ENCODE measurements at places on chromosomes 12 and 14.

- DNase-seq = peak; percentile 34
Measured at GRCh38 chr12:8698132-8698851, 501 bp downstream of the RIMKLB start.

- no peak for DNase-seq
Measured at GRCh38 chr12:79058342-79058741, 193.8 kb downstream of the SYT1 start.

DNA sequence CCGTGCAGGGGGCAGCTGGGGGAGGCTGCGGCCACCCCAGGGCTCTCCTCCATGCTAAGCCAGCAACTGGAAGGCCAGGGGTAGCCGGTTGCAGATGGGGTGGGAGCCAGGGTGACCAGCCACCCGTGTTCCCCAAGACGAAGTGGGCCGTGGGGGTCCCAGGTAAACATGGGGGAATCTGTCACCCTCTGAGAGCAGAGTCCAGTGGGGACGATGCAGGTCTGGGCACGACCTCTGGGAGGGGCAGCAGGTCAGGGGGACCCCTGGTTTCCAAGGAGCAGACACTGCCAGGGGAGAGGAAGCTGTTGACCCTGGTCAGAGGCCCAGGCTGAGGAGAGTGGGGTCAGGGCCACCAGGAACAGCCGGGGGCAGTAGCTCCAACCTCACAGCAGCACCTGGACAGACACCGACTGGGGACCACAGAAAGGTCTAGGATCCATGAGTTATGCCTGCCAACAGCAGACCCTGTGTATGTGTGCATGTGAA, 35.0 kb upstream of the FBRSL1 start:
- no peak for DNase-seq

- DNase-seq = no peak
Measured at GRCh38 chr12:106710143-106710893, 64.2 kb upstream of the RIC8B start.

GRCh38 chr12:112468046-112468445, 49.3 kb downstream of the PTPN11 start:
- no peak for DNase-seq

DNA sequence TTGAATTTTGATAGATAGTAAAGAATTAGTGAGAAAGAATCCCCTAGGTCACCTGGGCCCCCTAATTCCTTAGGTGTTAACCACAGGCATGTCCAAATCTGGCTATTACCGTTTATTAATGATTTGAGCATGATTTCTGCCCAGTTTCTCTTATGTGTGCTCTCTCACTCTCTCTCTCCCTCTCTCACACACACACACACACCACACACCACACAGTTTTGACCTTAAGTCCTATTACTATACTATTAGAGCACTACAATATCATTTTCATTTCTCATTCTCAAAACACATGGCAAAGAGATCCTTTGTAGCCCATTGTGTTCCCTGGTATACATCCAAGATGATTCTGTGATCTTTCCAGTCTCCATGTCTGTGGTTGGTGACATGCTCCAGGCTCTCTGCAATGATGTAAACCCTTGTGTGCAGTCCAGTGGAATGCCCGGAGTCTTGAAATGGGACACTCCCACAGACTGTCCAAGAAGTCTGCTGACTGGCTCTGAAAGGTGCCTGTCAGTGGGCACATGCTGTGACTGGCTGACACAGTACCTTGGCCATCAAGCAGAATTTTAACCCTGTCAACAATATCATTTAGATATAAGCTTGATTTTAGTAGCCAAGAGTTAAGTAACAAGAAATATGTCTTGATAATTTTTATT, 96.2 kb downstream of the FIGNL2 start:
- DNase-seq = no peak

DNA sequence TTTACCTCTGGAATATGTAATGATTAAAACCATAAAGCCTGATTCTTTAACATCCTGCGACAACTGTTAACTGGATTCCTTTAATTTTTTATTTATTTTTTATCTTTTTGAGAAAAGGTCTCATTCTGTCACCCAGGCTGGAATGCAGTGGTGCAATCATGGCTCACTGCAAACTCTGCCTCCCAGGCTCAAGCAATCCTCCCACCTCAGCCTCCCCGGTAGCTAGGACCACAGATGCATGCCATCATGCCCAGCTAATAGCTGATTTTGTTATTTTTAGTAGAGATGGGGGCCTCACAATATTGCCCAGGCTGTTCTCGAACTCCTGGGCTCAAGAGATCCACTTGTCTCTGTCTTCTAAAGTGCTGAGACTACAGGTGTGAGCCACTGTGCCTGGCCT, 3.7 kb downstream of the MYBPC1 start:
- DNase-seq = no peak

GRCh38 chr12:92696216-92696615, 6.6 kb upstream of the PLEKHG7 start:
- no peak for DNase-seq

GRCh38 chr14:72457641-72458040, 436.3 kb downstream of the DPF3 start:
- DNase-seq = no peak

- no peak for DNase-seq
Measured at GRCh38 chr14:74545386-74545785, 51.8 kb downstream of the ISCA2 start.
